ENCODE measurements at places on chromosomes 4 and X.

DNA sequence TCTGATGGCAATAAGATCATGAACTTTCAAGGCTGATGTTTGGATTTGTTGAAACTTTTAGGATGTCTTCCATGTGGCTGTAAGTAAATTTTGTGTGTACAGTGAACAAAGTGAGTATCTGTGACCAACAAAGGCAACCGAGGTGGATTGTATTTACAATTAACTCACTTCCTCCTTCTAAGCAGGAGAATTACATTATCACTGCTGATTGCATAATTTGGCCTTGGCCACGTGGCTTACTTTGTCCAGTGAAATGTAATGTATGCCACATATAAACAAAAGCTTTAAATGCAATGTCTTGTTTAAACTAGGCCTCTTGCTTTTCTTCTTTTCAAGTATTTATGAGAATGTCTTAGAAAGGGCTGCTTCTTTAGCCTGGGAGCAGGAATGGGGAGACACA is 66.3 kb upstream of the MAD2L1 start:
- DNase-seq = no peak

DNA sequence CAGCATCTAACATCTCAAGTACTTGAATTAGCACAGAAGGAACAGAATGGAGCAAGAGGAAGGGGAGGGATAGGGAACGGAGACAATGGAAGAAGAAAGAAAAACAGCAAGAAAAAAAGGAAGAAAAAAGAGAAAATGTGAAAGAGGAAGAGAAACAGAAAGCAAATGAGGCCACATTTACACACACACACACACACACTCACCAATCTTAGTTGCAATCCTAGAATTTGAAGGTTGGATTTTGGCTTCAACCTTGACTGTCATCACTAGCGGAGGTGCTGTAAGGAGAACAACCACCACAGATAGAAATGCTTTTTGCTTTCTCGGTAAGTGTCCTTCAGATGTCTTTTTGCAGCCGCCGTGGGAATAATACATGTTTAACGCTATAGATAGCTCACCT is 327.1 kb upstream of the NWD2 start:
- DNase-seq = no peak

GRCh38 chr4:7515390-7515902 is 80.7 kb upstream of the PSAPL1 start:
- no peak for DNase-seq

DNA sequence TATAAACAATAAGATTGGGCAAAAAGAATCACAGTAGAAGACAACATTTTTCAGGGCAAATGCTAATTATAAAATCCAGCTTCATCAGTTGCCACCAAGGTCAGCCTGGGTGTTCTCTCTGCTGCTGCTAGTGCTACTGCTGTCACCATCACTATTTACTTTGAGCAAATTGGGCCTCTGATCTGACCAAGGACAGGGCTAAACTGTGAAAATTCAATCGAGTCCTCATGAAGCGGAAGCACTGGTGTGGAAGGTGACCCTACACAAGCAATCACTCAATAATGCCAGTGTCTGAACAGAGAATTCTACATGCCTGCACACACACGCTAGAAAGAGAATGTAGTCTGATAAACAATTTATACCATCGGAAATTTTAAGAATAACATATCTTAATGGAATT is 122.9 kb upstream of the TTC29 start:
- no peak for DNase-seq

- DNase-seq = no peak
Observed at GRCh38 chrX:109992203-109992602, 10.7 kb upstream of the TMEM164 start.

DNA sequence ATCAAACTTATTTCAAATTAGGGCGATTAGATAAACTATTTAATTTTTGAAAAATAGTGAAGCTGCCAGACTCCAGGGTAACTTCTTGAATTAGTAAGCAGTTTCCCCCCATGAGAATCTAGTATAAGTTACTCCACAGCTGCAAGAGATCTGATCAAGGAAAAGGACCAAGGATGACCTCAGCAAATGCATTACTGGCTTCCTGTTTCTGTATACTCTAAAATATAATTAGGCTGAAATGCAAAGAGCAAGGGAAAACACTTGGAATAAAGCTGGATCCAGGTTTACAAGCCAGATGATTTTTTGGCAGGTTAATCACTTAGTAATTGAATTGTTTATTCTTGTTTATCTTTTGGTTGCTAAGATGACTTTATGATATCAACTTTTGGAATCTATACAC is 13.4 kb upstream of the P2RY10 start:
- no peak for DNase-seq

DNA sequence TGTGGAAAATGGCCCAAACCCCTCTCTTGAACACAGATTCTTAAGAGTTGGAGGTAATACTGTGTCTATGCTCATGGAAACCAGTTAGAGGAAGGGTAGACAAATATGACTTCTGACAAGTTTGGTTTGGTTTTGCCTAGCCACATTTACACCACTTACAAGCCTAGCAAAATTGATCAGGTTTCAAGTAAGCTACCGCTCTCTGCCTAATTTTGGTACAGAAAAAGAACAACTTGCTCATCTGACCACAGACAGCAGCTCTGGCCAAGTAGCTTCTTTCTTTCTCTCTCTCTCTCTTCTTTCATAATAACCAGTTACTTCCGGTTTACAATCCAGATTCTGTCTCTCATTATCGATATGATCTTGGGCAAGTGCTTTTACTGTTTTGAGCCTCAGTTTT is 260.0 kb downstream of the GLUD2 start:
- no peak for DNase-seq

DNA sequence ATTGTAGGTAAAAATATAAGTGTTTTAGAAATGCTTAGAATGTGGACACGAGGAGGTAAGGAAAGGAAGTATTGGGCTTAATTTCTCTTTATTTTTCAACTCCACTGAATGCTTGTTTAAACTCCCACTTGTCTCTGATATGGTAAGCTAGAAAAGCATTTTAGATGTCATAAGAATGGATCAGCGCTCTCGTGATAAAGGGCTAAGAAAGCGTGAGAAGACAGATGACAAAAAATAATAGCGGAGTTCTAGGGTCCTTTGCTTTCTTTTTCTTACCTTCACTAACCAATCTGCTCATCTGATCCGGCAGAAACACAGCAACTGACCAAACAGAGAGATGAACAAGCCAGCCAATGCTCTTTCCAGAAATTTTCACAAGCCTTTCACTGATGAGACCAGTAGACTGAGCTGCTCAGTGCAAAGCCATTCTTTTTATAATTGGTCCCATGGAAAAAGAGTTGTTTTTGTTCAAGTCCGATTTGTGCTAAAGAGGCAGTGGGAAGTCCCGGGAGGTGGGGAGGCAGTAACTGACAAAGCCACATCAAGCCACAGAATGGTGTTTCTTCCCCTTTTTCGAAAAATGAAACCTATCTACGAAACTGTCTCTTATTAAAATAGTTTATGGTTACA is at the start of gene TASL:
Gene TASL, minus strand, starts transcription at position 405 of the 630 bp plus-strand sequence. CDS start 17,411 bp downstream, outside the sequence.
- DNase-seq = peak; percentile 49

- no peak for DNase-seq
Observed at GRCh38 chr4:2301806-2302205, 39.9 kb upstream of the MXD4 start.

DNA sequence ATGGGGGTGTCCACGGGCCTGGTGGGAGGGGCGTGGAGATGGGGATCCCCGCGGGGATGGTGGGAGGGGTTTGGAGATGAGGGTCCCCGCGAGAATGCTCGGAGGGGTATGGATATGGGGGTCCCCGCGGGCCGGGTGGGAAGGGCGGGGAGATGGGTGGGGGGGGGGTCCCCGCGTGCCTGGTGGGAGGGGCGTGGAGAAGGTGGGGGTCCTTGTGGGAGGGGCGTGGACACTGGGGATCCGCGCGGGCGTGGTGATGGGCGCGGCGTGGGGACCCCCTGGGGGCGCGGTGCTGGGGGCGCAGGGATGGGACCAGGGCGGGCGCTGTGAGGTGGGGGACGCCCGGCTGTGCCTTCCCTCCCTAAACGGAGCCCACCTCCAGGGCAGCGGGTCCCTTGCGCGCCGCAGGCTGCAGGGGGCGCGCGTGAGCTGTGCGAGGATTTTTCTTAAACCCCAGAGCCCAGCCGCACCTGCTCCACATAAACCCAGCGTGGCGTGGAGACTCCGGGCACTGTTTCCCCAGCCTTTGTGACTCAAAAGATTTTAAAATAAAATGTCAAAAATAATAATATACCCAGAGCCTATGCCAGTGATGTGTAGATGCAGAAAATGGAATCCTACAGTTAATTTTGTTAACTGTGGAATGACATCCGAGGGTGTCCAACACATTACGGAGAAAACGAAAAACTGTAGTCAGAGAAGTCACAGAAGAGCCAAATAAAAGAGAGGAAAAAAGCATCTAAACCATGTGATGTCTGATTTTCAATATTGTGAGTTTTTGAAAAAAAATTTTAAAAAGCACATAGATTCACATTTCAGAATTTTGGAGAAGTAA is 1.5 kb upstream of the ASMTL start:
- DNase-seq = peak; percentile 84

GRCh38 chr4:53592686-53593501 is 1.6 kb upstream of the LNX1 start:
- no peak for DNase-seq

- DNase-seq = no peak
Observed at GRCh38 chr4:71229477-71230270, 109.1 kb upstream of the SLC4A4 start.

DNA sequence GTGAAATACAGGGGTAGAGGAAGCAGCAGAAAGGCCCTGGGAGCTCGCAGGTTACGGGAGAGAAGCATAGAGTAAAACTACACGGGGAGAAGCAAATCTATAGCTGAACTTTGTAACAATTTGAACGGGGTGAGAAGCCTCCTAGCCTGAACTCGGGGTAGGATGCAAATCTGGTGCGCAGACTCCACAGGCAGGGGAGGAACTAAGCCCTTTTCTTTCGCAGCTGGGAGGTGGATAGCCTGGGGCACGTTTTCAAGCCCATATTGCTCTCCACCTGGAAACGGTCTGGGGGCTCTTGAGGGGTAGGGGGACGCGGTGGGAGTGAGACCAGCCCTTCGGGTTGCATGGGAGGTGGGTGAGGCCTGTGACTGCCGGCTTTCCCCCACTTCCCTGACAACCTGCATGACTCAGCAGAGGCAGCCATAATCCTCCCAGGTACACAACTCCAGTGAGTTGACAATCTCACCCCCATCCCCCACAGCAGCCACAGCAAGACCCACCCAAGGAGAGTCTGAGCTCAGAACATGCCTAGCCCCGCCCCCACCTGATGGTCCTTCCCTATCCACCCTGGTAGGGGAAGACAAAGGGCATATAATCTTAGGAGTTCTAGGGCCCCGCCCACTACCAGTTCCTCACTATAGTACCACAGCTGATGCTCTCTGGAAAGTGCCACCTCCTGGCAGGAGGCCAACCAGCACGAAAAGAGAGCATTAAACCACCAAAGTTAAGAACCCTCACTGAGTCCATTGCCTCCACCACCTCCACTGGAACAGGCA is 29.9 kb downstream of the SOWAHB start:
- no peak for DNase-seq

DNA sequence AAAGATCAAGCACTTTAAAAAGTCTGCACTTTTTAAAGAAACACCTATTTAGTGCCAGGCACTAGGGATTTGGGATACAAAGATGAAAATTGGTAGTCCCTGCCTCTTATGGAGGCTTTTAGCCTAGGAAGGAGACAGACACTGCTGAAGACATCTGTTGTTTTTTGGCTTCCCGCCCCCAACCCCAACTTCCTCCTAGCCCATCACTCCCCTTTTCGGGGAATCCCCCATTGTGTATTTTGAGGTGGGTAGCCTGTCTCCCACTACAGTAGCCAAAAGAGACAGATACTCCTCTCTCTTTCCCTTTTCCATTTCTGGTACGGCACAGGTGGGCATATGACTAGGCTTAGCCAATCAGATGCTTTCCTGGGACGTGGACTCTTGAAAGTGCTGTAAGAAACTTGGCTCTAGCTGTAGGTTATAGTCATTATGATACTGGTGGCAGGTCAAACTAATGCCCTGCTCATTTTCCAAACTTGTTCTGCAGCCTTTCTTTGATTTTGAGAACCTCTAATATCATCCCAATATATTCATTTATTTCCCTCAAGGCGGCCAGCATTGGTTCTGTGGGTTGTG is 194.6 kb upstream of the RBPJ start:
- DNase-seq = no peak

DNA sequence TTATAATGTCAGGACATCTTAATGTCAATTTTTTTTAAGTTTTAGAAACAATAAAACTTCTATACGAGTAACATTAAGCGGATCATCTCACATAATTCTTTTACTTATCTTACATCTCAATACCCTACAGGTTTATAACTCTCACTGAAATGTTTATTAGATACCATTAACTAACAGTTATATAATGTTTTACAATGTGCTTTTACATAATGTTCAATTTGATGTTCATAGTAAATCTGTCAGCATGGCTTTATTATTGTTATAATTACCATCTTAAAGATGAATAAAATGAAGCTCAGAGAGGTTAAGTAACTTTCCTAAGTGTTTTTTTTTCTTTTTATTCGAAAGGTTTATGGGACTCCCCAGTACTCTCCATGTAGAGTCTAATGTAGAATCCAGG is 33.9 kb upstream of the WDFY3 start:
- DNase-seq = no peak

DNA sequence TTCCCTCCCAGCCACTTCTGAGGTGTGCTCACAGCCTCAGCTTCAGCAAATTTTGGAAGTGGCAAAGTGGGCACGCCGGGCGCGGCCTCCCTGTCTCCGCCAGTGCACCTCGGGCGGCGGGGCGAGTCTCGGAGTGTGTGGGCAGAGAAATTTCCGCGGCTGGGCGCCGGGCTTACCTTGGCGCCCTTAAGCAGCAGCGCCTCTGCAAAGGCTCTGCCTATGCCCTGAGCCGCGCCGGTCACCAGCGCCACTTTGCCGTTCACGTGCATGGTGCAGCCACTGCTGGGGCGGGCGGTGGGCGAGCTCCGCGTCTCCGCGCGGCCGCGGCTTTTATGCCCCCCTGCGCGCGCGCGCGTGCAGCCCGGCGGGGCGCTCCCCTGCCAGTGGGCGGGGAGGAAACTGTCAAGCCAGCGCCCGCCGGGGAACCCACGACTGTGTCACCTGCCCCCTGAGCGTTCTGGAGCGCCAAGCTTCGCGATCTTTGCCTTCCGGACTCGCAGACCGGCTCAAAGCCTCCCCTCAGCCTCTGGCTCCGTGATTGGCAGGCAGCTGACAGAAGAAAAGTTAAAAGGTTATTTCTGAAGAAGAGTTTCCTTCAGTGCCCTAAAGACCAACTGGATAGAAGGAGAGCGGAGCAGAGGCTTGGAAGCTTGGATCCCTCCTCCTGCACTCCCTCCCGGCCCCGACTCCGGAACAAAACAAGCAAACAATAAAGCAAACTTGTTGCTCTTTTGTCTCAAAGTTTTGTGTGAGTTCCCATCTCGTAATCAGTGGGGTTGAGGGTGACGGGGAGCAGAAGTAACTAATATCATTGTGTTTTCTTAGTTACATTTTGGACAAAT is at the start of gene HPGD:
Gene HPGD, minus strand, starts transcription at position 306 of the 842 bp plus-strand sequence. Its CDS starts 37 bp downstream, at position 269.
- DNase-seq = peak; percentile 53

- DNase-seq = no peak
Observed at GRCh38 chrX:31266203-31267076, 194.6 kb upstream of the FTHL17 start.

GRCh38 chrX:66654411-66654810 is 15.5 kb upstream of the EDA2R start:
- DNase-seq = no peak

Data from CD4-positive, alpha-beta T cell treated with Interleukin-4 for 4 hours (primary cell).